ENCODE measurements at places on chromosomes 6 and 20. TPM values are rescaled to one million over a fixed set of nuclear protein-coding genes. Genes with fewer than 3 reads are reported as not detected.

- no peaks in the 10 kb centered on the region for H3K4me1 ChIP-seq
- DNase-seq = no peak
- no peak overlapping the region for H3K27ac ChIP-seq
- H3K27me3 ChIP-seq = peaks cover 1% of the 10 kb centered on the region
- H3K4me3 ChIP-seq = no peak overlapping the region
These were observed 40.8 kb downstream of the PKIB start for GRCh38 chr6:122651031-122651430.

The SLC22A7 gene
- not detected for polyA plus RNA-seq

The HSPA12B gene
- polyA plus RNA-seq = not detected

The SYCP2L gene
- polyA plus RNA-seq = not detected

The GRIK2 gene
- not detected for polyA plus RNA-seq

The ARMH2 gene
- 0.27 TPM for polyA plus RNA-seq

DNA sequence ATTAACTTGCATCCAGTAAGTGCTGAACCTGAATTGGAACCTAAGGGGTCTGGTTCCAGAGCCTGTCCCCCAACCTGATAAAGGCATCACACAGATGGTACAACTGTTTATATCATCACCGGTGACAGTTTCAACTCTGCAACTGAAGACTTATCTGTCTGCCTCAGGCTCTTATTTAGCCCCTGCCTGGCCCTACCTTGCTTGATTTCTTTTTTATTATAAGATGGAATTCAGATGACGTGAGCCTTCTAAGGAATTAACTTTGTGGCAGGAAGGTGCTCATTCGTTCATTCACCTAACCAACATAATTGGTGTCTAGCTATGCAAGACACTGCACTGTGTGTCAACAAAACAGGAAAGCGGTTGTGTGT lies 175.0 kb downstream of the BCAS1 start:
- H3K4me3 ChIP-seq = no peak overlapping the region
- peak overlapping the region; percentile 42 for H3K27ac ChIP-seq
- H3K4me1 ChIP-seq = peaks cover 59% of the 10 kb centered on the region
- no peaks in the 10 kb centered on the region for H3K36me3 ChIP-seq
- H3K27me3 ChIP-seq = no peaks in the 10 kb centered on the region

The ARG1 gene
- polyA plus RNA-seq = not detected

DNA sequence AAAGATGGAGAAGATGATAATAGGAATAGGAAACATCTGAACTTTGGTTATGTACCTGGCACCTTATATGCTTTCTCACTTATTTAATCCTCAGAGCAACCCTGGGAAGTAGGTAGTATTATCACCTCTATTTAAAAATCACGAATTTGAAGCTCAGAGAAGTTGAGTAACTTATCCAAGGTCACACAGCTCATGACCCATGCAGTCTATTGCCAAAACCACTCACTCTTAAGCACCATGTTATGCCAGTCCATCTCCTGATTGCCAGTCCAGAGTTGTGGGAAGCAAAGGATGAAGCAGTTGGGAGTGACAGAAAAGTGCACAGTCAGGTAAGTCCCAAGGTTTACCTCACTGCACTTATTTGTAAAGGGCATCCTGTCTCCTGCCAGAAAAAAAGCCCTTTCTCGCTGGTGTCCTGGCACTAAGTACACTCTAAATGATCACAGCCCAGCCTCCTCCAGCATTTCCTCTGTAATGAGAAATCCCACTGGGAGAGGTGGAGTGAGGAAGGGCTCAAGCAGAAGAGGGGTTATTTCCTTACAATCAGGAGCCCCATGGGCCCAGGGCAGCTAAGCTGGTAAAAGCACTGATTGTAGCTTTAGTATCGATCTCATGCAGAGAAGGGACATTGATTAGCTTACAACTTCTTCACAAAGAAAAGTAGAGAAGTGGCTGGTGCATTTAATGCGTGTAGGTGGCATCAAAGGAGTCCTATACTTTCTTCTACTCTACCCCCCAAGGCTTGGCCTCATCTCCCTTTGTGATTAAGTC lies 21.3 kb upstream of the SCGN start:
- no peaks in the 10 kb centered on the region for H3K36me3 ChIP-seq
- no peak overlapping the region for H3K4me3 ChIP-seq
- no peak overlapping the region for H3K27ac ChIP-seq
- DNase-seq = no peak
- H3K4me1 ChIP-seq = no peaks in the 10 kb centered on the region
- peaks cover 28% of the 10 kb centered on the region for H3K27me3 ChIP-seq

The KCNG1 gene
- not detected for polyA plus RNA-seq

- H3K27ac ChIP-seq = no peak overlapping the region
- no peaks in the 10 kb centered on the region for H3K36me3 ChIP-seq
- DNase-seq = no peak
- no peaks in the 10 kb centered on the region for H3K27me3 ChIP-seq
These were observed 66.9 kb downstream of the RIPOR3 start for GRCh38 chr20:50624351-50625016.

GRCh38 chr6:52304983-52305390 lies 20.4 kb upstream of the MCM3 start:
- DNase-seq = no peak
- H3K36me3 ChIP-seq = no peaks in the 10 kb centered on the region
- H3K27me3 ChIP-seq = no peaks in the 10 kb centered on the region
- peak overlapping the region; percentile 99 for H3K27ac ChIP-seq

DNA sequence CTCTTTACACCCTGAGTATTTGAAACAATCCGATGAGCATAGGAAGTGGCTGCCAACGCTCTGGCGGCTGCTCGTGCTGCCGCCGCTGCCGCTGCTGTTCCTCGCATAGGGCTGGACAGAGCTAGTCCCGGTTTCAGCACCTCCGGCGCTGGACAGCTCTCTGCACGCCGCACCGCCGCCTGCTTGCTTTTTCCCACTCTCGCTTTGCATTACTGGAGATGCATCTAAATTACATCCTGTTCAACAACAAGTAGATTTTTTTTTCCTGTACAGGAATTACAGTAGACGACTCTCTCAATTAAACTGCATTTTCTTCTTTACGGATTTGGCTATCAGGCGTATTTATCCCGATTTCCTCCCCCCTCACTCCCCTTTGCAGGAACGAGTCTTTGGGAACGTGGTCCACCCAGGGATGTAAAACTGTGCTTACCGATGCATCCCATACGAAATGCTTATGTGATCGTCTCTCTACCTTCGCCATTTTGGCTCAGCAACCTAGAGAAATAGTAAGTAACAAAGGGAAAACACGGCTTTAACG lies 563.8 kb downstream of the LMBRD1 start:
- peaks cover 4% of the 10 kb centered on the region for H3K27me3 ChIP-seq
- H3K4me1 ChIP-seq = no peaks in the 10 kb centered on the region
- DNase-seq = peak; percentile 19
- no peak overlapping the region for H3K4me3 ChIP-seq
- no peak overlapping the region for H3K27ac ChIP-seq
- peaks cover 5% of the 10 kb centered on the region for H3K36me3 ChIP-seq

Measured in naive thymus-derived CD8-positive, alpha-beta T cell (primary cell).